Activated T-cell treated with anti-CD3 and anti-CD28 coated beads, Interleukin-2, amount 50 U/mL, for 1 hour (primary cell): ENCODE measurements at places on chromosomes 1 and 21.

DNA sequence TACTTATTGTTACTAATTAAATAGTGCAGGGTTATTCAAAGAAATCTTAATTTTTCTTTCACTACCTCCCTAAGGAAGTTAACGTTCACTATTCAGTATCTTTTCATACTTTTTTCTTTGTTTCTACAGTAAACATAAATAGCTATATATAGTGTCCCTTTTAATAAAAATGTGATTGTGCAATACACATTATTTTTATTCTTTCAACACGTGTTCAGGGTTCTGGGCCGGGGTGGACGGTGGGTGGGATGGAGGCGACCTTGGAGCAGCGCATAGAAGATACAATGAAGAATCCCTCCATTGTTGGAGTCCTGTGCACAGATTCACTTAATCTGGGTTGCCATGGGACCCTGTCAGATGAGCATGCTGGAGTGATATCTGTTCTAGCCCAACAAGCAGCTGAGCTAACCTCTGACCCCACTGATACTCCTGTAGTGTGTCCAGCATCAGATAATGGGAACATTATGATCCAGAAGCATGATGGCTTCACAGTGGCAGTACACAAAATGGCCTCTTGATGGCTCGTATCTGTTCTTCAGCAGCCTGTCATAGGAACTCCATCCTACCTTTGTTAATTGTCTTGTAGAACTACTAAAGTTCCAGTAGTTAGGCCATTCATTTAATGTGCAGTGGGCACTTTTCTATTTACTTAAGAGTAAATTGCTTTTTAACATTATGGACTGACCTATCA lies 155.9 kb upstream of the L1TD1 start:
- DNase-seq: no peak

DNA sequence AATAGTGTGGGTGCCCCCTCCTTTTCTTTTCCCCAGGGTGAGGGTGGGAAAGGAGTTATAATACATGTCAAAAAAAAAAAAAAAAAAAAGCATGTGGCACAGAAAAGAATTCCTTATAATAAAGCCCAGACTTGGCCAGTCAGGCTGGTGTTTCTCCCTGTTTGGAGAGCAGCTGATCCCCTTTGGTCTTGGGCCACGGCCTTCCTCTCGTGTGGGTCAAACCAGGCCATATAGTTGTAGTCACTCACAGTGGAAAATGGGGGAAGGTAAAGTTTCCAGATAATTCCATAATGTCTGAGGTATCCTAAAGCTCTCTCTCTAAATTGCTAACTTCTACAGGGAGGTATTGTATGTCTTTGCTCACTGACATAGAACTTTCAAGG lies 22.0 kb downstream of the CLIC6 start:
- no peak for DNase-seq

DNA sequence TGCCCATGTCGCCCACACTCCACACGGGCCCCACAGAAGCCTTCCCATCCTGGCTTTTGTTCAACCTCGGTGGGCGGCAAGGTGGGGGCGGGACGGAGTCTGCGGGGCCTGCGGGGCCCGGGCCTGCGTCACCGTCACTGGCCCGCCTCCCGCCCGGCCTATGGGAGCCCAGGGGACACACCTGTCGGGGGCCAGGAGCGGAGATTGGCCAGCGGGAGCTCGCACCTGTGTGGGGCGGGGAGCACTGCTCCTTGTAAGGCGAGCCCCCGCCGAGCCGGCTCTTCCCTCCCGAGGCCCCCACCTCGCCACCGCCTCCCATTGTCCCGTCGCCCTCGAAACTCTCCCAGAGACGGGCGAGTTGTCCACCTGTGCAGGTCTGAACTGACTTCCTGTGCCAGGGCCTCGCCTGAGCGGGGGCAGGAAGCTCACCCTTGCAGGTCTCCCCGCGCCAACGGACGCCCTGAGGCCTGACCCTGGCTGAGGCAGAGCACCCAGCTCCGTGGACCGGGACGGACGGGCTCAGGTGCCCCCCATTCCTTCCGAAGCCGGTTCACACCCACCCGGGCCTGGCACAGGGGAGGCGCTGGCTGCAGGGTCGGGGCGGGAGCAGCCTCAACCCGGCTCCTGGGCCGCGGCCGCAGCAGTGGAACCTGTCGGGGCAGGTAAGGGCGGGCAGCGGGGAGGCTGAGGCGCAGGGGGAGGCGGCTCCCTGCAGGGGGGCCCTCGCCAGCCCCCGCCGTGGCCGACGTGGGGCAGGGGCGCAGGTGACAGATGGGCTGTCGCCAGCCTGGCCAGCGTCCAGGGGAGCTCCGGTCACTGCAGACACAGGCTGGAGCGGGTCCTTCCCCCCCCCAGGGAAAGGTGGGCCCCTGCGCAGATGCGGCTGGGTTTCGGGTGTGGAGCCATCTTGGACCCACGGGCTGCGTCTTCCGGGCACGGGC lies 10.8 kb upstream of the TTLL10 start:
- DNase-seq: no peak

GRCh38 chr1:28548318-28548717 lies 4.6 kb upstream of the TRNAU1AP start:
- DNase-seq: no peak

GRCh38 chr1:93437976-93438605 lies 9.8 kb upstream of the FNBP1L start:
- DNase-seq: no peak

DNA sequence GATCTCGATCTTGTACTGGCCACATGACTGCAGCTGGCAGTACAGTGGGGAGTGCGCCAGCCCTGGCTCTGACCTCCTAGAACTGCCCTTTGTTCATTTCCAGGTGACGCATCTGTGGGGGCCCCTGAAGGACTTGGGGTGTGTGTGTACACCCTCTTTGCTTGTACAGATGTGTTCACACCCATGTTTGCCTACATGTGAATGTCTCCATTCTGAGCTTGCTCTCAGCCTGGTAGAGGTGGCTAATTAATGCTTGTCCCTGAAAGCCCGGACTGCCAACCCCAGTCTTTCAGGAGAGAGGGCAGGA lies 19.8 kb downstream of the TNFRSF1B start:
- no peak for DNase-seq

- DNase-seq: no peak
Measured at GRCh38 chr1:39317111-39317510, 112.6 kb downstream of the MACF1 start.

DNA sequence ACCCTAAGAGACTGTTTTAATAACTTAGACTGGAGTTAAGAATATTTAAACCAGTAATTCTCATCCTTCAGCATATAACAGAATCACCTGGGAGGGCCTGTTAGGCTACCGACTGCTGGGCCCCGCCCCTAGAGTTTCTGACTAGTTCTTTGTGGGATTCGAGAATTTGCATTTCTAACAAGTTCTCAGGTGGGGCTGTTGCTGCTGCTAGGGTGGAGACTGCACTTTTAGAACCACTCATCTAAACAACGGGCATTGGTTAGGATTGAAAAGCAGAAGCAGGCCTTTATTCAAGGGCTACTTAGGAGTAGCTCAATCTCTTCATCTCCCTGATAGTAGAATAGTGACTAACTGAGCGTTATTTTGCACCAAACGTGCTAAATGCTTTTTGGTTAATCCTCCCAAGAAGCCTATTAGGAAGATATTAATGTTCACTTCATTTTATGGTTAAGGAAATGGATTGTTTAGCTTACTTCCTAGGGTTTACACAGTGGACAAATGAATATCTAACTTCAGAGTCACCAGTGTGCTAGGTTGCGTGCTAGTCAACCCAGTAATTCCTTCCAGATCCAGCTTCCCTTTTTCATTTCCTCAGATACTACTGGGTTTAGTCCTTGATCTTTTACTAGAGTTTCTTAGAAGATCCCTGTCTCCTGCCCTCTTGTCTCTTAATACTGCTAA lies 31.1 kb upstream of the UAP1 start:
- DNase-seq: no peak

DNA sequence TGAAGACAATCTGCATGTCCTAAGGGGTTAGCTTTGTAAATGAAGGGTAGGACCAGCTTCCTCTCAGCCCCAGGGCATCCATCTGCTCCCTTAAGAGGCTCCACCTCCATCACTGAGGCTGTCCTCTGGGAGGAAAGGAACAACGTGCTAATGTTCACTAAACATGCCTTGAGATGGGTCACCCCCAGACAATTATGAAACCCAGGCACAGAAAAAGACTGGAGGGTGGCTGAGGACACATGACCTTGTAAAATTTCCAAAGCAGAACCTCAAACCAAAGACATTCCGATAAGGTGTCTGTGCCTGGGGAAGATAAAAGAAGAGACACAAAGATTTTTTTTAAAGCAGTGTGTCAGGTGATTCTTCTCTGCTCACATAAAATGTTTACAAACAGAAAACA lies 37.6 kb upstream of the ZNF124 start:
- no peak for DNase-seq

- DNase-seq: no peak
Measured at GRCh38 chr21:31293986-31294385, 50.1 kb downstream of the TIAM1 start.

DNA sequence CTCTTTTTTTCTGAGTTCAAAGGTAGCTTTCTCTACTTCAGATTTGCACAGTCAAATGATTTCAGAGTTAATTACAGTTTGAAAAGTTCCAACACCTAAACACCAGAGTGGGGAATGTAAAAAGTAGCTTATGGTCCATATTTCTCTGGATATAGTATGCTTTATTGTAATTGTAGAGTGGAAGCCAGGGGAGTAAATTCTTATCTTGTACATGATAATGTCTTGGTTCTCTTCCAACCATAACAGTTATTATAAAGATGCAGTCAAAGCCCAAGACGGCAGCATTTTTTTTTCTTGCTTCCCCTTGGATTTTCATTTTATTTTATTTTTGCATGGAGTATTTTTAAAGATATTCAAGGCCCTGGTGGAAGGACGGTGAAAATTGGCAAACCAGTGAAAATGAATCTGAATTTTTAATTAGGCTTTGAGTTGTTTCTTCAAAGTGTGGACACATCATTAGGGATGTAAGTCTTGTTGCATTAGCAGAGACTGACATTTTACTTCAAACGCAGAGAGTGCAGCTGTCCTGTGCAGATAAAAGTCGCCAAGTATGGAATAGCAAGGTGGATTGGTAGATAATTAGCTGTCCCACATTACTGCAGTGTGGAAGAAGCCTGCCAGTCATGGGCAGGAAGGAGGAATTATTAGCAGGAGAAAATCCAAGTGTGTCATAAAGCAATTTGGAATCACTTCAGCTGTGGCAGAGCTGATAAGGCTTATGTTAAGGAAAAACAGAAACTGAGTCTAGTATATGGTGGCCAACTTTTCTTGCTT lies 11.3 kb downstream of the CACHD1 start:
- no peak for DNase-seq

DNA sequence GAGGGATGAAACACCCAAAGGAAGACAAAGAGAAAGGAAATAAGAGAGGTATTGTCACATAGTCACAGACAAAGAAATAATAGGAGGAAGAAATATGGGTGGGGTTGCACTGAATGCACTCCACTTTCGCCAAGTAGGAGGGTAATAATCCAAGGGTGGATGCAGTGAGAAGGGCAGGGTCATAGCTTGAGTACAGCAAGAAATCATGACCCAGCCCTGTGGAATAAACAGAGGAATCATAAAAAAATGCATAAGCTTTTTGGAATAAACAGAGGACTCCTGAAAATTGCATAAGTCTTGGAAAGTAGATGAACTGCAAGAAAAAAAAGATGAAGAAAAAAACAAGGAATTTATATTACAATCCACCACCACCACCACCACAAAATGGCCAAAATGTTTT lies 53.1 kb upstream of the CD55 start:
- no peak for DNase-seq

DNA sequence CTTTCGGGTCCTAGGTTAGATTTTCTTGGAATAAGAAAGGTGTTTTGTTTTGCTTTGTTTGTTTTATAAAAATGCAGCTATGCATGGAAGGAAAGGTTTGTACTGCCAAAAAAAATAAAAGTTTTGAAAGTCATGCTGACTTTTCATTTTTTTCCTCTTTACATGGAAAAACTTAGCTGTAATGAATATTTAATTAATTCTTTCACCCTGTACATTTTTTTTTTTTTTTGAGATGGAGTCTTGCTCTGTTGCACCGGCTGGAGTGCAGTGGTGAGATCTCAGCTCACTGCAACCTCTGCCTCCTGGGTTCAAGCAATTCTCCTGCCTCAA lies 48.7 kb downstream of the NENF start:
- DNase-seq: no peak

GRCh38 chr1:242211254-242212022 lies 212.5 kb upstream of the MAP1LC3C start:
- DNase-seq: no peak

- peak; percentile 49 for DNase-seq
Measured at GRCh38 chr1:51518033-51518585, 957 bp downstream of the EPS15 start.

- no peak for DNase-seq
Measured at GRCh38 chr1:226104671-226105121, 42.2 kb downstream of the H3-3A start.

DNA sequence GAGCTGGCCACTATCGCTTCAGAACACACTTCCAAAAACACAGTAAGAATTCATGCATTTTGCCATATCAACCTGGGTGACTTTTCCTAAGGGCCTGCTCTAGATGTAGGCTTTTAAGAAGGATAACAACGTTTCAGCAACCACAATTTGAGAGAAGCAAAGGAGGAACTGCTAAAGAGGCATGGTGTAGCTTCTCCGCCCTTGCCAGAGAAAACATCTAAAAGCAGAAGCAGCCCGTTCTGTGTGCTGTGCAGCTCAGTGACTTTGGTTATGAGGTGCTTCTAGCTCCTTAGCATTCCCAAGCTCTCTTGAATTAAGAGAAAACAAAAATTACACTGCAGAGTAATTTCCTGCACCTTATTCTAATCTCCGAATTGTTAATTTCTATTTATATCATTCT lies 2.7 kb downstream of the PER3 start:
- DNase-seq: no peak

- DNase-seq: no peak
Measured at GRCh38 chr21:44332383-44332782, 6.8 kb downstream of the CFAP410 start.

DNA sequence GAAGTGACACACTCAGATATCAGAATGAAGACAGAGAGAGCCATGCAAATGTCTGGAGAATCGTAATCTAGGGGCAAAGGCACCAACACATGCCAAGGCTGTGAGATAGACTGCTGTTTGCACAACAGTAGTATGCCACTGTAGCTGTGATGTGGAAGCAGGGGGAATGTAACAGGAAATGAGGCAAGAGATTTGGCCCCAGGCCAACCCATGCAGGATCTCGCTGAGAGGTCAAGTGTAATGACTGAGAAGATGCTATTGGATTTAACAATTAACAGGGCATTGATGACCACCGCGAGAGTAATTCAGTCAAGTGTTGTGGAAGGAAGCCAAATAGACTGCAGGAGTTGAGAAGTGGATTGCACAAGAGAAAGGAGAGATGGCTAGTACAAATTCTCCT lies 107.3 kb upstream of the ST6GALNAC5 start:
- DNase-seq: no peak

DNA sequence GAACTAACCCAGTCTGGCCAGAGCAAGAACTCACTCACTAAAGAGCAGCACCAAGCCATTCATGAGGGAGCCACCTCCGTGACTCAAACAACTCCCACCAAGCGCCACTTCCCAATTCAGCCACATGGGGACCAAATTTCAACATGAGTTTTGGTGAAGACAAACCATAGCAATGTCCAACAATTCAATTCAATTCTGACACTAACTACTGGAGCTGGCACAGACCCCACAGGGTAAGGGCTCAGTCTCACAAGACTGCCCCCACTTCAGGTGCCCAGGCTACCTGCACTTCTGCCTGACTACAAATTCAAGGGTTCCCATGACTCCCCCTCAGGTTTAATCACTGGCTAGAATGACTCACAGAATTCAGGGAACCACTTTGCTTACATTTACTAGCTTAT lies 48.8 kb upstream of the RAP1A start:
- peak; percentile 47 for DNase-seq
